ENCODE measurements at places on chromosomes 5 and 9. TPM values are rescaled to one million over a fixed set of nuclear protein-coding genes. Genes with fewer than 3 reads are reported as not detected.

GRCh38 chr5:158074992-158075769 is 216.2 kb upstream of the CLINT1 start:
- H3K27me3 ChIP-seq: no peaks in the 10 kb centered on the region
- H3K4me3 ChIP-seq: peak overlapping the region; percentile 32
- no peak overlapping the region for H3K27ac ChIP-seq
- no peaks in the 10 kb centered on the region for H3K36me3 ChIP-seq
- H3K4me1 ChIP-seq: peaks cover 4% of the 10 kb centered on the region
- peak; percentile 47 for DNase-seq

GRCh38 chr9:132168347-132168746 is 6.5 kb downstream of the NTNG2 start:
- no peak overlapping the region for H3K4me3 ChIP-seq
- no peak for DNase-seq
- H3K36me3 ChIP-seq: no peaks in the 10 kb centered on the region
- no peak overlapping the region for H3K27ac ChIP-seq

- H3K27ac ChIP-seq: no peak overlapping the region
- H3K4me1 ChIP-seq: peaks cover 1% of the 10 kb centered on the region
- no peaks in the 10 kb centered on the region for H3K36me3 ChIP-seq
Observed at GRCh38 chr5:93874080-93874479, 132.7 kb upstream of the POU5F2 start.

DNA sequence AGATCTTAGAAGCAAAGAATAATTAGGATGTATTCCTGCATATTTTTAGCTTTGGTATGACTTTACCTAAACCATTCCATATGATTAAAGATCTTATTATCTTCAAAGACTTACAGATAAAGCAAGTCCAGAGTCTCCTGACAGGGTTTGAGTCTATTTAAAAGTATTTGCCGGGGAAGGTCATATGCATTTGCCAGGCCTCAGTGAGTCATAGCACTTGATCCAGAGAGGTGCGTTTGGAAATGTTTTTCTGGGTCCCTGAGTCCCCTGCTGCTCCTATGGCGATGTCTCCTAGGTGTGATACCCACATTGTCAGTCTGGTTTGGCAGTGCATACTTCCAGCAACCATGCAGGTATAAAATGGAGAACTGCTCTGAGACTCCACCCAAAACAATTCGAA is 217.0 kb downstream of the FBXL7 start:
- no peak for DNase-seq
- H3K4me1 ChIP-seq: peaks cover 2% of the 10 kb centered on the region
- H3K36me3 ChIP-seq: no peaks in the 10 kb centered on the region
- no peaks in the 10 kb centered on the region for H3K27me3 ChIP-seq
- H3K4me3 ChIP-seq: no peak overlapping the region
- no peak overlapping the region for H3K27ac ChIP-seq

DNA sequence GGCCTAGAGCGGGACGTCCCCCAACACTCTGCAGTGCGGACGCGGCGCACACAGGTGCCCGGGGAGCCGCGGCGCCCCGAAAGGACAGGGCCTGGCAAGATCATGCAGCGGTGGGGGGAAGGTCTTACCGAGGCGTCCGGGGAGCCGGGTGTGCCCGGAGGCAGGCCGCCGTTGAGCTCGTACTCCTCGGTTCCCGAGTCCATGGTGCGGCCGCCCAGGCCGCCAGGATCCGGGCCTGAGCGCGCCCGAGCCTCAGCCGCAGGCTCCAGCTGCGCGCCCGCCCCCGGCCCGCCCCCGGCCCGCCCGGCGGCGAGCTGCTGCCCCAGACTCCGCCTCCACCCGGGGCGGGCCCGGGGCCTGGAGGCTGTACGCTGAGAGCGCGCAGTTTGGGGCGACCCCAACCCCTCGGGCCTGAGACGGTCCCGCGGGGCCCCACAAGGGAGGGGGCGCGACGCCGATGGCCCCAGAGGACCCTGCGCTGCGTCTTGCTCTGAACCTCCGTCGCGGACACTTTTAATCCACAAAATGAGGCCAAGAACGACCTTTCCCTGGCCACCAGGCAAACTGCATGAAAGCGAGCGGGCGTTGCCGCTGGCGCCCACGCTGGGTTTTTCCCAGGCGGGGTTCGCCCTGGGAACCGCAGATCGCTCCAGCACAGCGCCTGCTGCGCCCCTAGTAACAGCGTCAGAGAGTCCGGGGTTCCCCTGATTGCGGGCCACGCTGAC is at the start of gene NINJ1:
Gene NINJ1 (minus strand): TSS at position 237 of the 725 bp plus-strand sequence. CDS start 34 bp downstream, at position 203.
- peak within 1 kb of the TSS; percentile 96 for H3K27ac ChIP-seq
- DNase-seq: peak; percentile 85
- H3K4me1 ChIP-seq: peaks cover 31% of the 10 kb centered on the region
- H3K27me3 ChIP-seq: no peaks in the 10 kb centered on the region
- peak within 1 kb of the TSS; percentile 76 for H3K4me3 ChIP-seq

DNA sequence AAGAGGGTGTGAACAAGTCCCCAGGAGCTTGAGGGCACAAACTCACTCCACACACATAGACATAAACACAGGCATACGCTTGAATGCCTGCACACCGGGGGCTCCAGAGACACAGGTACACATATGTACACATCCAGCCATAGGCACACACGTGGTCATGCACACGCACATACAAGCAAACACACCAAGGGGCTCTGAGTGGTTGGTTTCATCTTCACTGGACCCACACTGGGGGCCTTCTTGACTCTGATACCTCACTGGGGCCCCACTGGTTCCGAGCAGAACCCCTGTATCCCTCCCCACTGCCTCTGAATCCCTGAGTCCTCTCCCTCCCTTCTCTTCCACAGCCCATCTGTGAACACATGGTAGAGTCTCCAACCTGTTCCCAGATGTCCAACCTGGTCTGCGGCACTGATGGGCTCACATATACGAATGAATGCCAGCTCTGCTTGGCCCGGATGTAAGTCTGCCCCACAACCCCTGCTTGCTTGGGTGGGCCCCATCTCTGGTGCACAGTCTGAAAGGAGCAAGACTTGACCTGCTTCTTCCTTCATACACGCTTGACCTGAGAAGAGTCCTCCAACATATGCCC is 6.4 kb downstream of the SPINK4 start:
- H3K4me1 ChIP-seq: no peaks in the 10 kb centered on the region
- H3K27ac ChIP-seq: no peak overlapping the region
- no peaks in the 10 kb centered on the region for H3K27me3 ChIP-seq
- DNase-seq: no peak
- no peaks in the 10 kb centered on the region for H3K36me3 ChIP-seq
- no peak overlapping the region for H3K4me3 ChIP-seq

DNA sequence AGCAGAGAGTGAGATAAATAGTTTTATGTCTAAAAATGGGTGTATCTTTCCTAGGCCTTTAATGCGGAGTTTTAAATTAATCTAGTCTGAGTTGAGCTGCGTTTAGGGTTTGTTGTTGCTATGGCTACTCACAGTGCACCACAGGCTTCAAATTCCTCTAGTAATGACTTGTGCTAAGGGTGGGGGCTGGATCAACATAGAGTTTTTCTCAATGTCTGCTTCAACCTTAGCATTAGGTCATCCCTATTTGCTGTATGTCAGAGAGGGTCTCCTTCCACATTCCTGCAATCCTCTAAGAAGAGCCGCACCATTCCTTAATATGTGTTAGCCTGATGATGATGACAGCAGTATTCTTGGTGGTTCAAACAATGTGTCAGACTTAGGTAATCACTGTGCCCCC is 465.6 kb upstream of the KIF2A start:
- no peak for DNase-seq
- no peak overlapping the region for H3K27ac ChIP-seq
- no peaks in the 10 kb centered on the region for H3K36me3 ChIP-seq
- no peaks in the 10 kb centered on the region for H3K4me1 ChIP-seq
- H3K4me3 ChIP-seq: no peak overlapping the region
- no peaks in the 10 kb centered on the region for H3K27me3 ChIP-seq

GRCh38 chr9:130633336-130634190 is 30.8 kb upstream of the PRDM12 start:
- no peaks in the 10 kb centered on the region for H3K36me3 ChIP-seq
- H3K4me3 ChIP-seq: no peak overlapping the region
- no peak for DNase-seq
- H3K27me3 ChIP-seq: no peaks in the 10 kb centered on the region
- no peak overlapping the region for H3K27ac ChIP-seq

DNA sequence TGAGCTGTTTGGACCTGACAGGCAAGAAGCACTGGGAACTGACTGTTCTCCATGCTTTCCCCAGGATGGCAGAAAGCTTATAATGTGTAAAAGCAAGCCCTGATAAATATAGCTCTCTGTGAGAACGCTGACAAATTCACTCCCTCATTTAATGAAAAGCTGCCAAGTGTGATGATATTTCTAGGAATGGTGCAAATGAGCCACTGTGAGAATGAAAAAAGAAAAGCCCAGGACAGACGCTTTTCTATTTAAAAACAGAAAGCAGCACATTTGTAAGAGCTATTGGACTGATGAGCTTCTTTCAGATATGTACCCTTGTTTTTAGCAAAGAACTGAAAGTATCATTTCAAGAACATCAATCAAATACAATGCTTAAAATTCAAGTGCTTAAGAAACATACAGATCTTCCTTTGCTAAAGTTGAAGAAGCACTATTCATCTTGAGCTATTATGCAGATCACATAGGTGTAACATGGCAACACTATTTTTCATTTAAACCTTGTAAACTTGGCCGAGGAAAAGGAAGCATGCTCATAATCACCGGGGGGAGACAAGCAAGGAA is 842.6 kb upstream of the ACO1 start:
- no peak for DNase-seq
- no peaks in the 10 kb centered on the region for H3K27me3 ChIP-seq
- no peaks in the 10 kb centered on the region for H3K4me1 ChIP-seq
- peak overlapping the region; percentile 45 for H3K27ac ChIP-seq

DNA sequence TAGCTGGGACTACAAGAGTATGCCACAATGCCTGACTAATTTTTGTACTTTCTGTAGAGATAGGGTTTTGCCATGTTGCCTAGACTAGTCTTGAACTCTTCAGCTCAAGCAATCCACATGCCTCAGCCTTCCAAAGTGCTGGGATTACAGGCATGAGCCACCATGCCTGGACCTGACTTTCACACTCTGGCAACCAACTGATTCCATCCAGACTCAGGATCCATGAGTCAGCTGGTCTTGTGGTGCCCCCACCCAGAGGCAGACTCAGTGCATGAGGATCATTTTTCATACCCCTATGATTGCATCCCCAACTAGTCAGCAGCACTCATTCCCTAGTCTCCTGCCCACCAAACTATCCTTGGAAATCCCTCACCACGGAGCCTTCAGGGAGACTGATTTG is 375.9 kb downstream of the ANXA1 start:
- H3K4me3 ChIP-seq: no peak overlapping the region
- no peak for DNase-seq
- H3K27ac ChIP-seq: no peak overlapping the region
- no peaks in the 10 kb centered on the region for H3K27me3 ChIP-seq
- H3K36me3 ChIP-seq: no peaks in the 10 kb centered on the region

DNA sequence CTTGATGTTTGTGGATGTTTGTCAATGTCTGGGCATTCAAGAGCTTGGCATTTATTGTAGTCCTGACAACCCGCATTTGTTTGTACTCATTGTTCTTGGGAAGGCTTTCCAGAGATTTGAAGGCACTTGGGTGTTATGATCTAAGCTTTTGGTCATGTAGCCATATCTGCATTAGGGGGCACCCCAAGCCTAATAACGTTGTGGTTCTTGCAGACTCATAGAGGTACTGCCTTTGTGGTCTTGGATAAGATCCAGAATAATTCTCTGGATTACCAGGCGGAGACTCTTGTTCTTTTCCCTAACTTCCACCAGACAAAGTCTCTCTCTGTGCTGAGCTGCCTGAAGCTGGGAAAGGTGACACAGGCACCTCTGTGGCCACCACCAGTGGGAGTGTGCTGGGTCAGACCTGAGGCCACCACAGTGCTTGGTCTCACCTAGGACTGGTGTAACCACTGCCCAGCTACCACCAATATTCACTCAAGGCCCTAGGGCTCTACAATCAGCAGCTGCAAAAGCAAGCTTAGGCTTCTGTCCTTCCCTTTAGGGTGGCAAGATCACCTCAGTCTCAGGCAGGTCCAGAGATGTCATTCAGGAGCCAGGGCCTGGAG is 144.4 kb upstream of the TAS2R1 start:
- no peak overlapping the region for H3K4me3 ChIP-seq
- H3K36me3 ChIP-seq: no peaks in the 10 kb centered on the region
- H3K27me3 ChIP-seq: no peaks in the 10 kb centered on the region
- H3K27ac ChIP-seq: no peak overlapping the region
- no peak for DNase-seq
- no peaks in the 10 kb centered on the region for H3K4me1 ChIP-seq

GRCh38 chr9:131863306-131863896 is 123.5 kb upstream of the RAPGEF1 start:
- no peaks in the 10 kb centered on the region for H3K27me3 ChIP-seq
- H3K4me1 ChIP-seq: no peaks in the 10 kb centered on the region
- H3K36me3 ChIP-seq: no peaks in the 10 kb centered on the region

DNA sequence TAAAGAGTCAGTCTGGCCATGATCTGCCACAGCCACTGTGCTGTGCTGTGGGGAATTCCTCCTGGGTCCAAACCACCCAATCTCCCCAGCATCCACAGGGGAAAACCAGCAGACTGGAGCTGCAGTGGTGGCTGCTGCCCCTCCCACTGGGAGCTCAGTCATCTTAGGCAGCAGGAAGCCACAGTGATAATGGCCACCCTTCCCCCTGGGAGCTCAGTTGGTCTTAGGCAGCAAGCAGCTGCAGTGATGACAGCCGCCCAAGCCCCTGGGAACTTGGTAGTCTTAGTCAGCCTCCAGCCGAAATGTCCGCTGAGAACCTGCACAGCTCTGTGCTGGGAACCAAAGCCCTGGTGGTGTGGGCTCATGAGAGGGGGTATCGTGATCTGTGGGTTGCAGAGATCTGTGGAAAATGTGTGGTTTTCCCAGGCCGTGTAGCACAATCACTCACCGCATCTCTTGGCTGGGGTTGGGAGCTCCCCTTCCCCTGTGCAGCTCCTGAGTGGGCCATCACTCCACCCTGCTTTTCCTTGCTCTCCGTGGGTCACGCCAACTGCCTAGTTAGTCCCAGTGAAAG is 38.4 kb upstream of the SMIM15 start:
- DNase-seq: no peak
- H3K4me3 ChIP-seq: no peak overlapping the region
- H3K4me1 ChIP-seq: no peaks in the 10 kb centered on the region
- no peaks in the 10 kb centered on the region for H3K27me3 ChIP-seq

- H3K4me3 ChIP-seq: peak overlapping the region; percentile 90
- H3K36me3 ChIP-seq: no peaks in the 10 kb centered on the region
- no peaks in the 10 kb centered on the region for H3K27me3 ChIP-seq
Observed at GRCh38 chr5:115542086-115542485, 2.5 kb downstream of the FEM1C start.

DNA sequence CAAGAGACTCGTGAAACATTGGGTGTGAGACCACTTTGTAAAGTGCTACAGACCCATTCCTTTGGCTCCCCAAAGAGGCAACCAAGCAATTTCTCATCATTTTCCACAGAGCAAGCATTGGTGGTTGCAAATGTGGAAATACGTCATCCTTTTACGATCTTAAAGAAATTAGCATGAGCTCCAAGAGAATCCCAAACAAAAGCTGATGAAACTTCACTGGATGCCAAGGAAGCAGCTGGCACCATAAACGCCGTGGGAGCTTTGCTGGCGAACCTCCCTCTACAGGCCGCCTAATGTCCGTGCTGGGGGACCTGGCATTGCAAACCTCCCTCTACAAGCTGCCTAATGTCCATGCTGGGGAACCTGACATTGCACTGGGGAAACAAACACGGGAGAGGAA is 432.4 kb downstream of the ACTL7B start:
- DNase-seq: no peak
- no peak overlapping the region for H3K4me3 ChIP-seq
- no peak overlapping the region for H3K27ac ChIP-seq

The C8G gene
- not detected for total RNA-seq

The MOB3B gene
- 20.0 TPM for total RNA-seq

The GFPT2 gene
- 67.5 TPM for total RNA-seq

The GDF9 gene
- not detected for total RNA-seq

The KCNV2 gene
- not detected for total RNA-seq

The IARS1 gene
- 64.8 TPM for total RNA-seq

The CRHBP gene
- 1.0 TPM for total RNA-seq

The ADAMTS16 gene
- 8.1 TPM for total RNA-seq

The IL3 gene
- total RNA-seq: not detected
